ENCODE measurements at places on chromosomes 16 and 17.

GRCh38 chr16:59220011-59220410, 485.9 kb upstream of the GOT2 start:
- no peak for DNase-seq

GRCh38 chr16:81843243-81843582, 64.1 kb downstream of the PLCG2 start:
- DNase-seq = no peak

DNA sequence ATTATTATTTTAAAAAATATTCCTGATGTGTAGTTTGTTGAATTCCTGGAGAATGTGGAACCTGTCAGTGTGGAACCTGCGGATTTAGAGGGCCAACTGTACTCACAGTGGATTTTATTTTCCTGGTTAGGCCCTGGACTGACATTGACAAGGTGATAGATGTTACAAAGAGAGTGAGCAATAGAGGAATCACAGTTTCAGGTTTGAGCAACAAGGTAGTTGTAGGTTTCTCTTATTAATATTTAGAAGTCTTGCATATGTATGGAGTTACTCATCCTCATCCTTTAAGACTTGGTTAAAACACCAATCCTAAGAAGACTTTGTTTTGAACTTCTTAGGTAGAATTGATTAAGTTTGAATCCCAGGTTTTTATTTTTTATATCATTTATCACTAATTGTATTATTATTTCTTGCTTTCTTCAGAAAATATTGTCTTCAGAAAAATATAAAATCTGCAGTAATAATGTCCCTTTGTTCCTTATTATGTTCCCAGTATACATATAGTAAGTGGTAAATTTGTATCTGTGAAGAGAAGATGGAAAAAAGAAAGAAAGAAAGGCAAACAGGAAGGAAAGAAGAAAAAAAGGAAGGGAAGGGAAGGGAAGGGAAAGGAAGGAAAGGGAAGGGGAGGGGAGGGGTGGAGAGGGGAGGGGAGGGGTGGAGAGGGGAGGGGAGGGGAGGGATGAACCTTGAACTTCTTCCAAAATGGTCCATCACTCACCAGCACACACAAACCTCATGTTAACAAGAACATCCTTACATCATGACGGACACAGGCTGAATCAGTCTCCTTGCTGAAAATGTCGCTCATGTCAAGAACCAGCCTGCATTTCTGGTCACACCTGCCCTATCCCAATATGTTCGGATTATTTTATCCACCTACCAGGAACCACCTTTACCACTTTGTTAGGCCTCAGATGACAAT, 867.2 kb downstream of the CDH11 start:
- no peak for DNase-seq

DNA sequence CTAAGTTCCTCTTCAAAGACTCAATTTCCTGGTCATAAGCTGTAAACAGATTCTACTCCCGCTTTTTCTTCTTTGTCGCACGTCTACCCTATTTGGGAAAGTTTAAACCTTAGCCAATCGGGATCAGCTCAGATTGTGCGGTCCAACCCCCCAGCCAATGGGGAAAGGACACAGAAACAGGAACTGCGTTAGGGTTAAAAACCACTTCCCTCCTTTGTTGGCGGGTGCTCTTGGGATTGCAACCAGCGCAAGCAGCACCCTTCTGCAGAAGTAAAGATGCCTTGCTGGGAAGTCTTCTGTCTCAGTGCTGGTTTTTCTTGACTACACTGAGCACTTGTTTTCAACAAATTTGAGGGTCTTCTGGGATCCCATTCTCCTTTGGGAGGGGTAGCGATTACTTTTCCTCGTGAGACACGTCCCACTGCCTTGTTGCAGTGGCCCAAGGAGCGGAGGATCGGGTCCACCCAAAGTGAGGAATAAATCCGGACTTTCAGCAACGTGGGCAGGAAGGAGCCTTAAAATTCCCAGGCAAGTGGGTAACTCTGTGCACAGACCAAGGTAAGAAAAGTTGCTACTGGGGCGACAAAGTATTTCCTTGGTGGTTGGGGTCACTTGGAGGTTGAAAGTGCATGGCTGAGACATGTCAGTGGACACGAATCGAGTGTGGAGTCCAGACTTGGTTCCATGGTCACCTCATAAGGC, 1.0 kb upstream of the YPEL3 start:
- no peak for DNase-seq

- DNase-seq = peak; percentile 60
Measured at GRCh38 chr16:19883296-19883965, 1.2 kb downstream of the GPRC5B start.

DNA sequence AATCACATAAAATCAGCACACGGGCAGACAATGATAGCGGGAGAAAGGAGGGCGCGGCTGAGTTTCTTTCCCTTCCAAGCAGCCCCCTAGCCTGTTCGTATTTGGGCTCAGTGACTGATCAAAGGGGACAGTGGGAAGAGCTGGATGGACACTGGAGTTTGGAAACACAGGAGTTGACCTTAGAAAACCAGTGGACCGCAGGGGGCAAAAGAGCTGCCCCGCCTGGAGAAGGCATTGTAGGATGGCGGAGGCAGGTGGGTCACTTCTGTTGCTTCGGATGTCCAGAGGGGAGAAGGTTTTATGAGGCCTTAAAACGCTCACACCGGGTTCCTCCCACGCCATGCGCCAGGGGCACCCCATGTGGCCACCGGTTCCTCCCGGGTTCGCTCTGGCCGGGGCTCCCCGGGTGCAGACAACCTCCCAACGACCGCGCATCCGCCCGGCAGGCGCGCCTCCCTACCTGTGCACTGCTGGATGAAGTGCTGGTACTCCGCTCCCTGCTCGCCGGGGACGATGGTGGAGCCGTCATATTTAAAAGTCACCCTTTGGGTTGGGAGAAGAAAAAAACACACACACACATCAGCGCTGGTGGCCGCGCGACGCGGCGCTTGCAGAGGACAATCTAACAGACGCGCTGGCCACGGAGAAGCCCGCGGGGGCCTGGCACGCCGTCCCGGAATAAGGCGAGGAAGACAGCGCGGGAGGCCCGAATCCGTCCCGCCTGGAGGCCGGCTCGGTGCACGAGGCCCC, 662 bp downstream of the COTL1 start:
- DNase-seq = peak; percentile 65

DNA sequence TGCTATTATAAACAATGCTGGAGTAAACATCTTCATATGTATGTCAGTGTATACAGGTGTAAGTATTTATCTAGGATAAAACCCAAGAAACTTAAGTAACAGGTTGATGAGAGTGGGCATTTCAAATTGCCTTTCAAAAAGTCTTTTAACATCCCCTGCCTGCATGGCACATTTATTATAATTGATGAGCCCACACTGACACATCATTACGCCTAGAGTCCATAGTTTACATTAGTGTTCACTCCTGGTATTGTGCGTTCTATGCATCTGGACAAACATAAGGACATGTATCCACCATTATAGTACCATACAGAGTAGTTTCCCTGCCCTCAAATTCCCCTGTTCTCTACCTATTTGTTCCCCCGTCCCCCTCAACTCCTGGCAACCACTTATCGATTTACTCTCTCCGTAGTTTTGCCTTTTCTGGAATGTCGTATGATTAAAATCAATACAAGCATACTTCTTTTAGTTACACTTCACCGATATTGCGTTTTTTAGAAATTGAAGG, 53.7 kb downstream of the NACA2 start:
- no peak for DNase-seq

DNA sequence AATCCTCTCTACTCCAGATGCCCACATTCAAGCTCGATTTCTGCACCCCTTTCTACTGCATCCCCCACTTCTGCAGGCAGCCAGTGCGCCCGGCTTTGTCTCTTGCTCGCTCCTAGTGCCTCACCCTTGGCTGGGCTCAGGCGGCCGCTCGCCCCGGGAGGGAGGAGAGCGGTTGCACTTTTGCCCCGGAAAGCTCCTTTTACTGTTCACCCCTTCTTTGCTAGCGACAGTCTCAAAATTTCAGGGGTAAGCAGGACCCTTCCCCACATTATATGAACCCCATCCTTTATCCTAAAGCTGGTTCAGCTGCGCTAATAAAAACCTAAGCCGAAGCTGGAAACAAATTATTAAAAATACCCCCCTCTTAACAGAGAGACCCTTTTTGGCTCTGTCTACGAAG, 1.0 kb downstream of the HOXB5 start:
- DNase-seq = no peak

GRCh38 chr16:27670071-27670810, 120.3 kb downstream of the KATNIP start:
- DNase-seq = no peak

DNA sequence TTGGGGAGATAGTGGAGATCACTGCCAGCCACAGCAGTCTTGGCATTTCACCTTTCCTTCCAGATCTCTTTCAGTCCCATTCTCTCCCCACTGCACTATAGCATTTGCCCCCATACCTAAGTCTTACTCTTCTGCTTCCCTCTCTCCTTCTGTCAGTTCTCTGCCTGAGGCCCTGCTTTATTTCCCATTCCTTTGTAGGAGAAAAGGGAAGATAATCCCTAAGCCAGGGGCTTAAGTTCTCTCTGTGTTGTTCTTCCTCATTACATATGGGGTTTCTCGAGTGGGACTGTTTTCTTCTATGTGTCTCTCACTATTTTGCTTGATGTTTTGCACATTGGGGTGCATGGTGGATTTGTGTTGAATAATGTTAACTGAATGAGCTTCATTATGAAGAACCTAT, 6.4 kb downstream of the KDM6B start:
- DNase-seq = no peak

- DNase-seq = no peak
Measured at GRCh38 chr17:48462946-48463345, 32.9 kb upstream of the SKAP1 start.

- DNase-seq = no peak
Measured at GRCh38 chr16:65041667-65042066, 80.2 kb downstream of the CDH11 start.

- DNase-seq = peak; percentile 86
Measured at GRCh38 chr17:38598536-38598935, 7.2 kb downstream of the SRCIN1 start.

- DNase-seq = no peak
Measured at GRCh38 chr17:1918346-1919162, 88.7 kb downstream of the RPA1 start.

DNA sequence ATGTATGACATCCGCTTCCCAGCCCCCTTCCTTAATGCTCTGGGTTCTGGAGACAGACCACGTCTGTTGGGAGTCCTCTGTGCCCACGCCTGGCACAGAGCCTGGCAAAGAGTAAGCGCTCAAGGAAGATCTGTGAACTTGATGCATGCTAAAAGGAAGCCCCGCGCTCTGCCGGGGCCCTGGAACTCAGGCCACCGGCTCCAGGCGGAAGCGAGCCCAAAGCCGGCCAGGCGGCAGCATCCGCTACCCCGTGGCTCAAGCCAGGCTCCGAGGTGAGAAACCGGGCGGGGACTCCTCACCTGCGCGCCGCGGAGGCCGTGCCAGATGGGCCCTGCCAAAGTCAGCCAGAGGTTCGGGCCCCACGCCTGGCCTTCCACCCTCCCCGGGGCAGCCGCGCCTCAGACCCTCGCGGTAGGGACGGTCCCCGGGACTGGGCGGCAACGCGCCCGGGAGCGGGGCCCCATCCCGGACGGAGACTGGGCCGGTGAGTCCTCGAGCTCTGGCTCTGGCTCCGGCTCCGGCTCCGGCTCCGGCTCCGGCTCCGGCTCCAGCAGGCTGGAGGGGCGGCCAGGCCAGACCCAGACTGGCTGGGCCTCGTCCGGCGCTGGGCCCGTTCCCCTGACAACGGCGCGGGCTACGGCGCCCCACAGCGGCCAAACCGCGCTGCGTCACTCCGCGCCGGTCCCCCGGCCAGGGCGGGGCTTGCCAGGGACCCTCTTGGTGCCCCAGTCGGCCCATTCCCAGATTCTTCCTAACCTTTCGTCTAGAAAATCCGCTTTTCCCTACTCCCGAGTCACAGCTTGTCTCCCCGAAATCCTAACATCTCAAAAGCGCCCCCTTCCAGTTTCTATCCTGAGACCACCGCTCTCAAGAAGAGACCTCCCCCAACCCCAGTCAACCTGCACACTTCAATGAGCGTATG, at the start of gene ZDHHC1:
Gene ZDHHC1, minus strand, starts transcription at position 606 of the 922 bp plus-strand sequence. CDS start 8,702 bp downstream, outside the sequence.
- peak; percentile 96 for DNase-seq

DNA sequence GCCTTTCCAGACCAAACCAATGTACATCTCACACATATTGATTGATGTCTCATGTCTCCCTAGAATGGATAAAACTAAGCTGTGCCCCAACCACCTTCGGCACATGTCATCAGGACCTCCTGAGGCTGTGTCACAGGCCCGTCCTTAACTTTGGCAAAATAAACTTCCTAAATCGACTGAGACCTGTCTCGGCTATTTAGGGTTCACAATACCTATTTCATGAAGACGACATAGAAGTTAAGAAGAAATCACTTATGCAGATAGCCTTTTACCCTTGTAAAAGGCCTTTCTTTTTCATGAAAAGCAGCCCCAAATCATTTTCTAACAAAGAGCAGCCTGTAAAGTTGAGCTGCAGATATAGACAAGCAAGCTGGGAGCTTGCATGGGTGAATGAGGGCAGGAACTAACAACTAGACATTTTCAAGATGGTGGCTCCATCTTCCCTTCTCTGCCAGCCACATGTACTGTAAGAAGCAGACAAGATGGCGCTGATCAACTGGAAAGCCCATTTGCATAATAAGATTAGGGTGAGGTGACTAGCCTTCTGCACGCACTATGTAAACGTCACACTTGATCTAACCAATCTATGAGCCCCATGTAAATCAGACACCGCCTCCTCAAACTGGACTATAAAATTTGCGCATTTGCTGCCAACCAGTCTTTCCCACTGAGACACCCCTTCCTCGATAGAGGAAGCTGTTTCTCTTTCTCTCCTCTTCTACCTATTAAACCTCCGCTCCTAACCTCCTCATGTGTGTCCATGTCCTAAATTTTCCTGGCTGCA, 4.7 kb upstream of the KDM8 start:
- no peak for DNase-seq

- peak; percentile 6 for DNase-seq
Measured at GRCh38 chr16:79509211-79509631, 91.3 kb downstream of the MAF start.

DNA sequence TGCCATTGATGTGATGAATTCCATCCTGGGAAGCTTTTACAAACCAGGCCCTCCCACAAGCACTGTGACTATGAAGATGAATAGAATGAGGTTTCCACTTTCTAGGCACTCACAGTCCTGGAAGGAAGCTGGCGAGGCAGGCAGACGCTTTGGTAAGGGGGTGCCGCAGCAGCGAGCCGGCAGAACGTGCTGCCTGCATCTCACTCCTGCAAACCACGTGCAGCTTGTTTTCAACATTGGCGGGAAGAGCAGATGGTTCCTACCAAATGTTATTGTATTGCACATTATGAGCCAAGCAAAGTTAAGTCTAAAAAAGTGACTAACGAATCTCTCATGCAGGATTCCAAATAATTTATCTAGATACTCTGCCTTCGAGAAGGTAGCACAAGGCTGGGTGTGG, 3.7 kb upstream of the DNAI2 start:
- DNase-seq = no peak

DNA sequence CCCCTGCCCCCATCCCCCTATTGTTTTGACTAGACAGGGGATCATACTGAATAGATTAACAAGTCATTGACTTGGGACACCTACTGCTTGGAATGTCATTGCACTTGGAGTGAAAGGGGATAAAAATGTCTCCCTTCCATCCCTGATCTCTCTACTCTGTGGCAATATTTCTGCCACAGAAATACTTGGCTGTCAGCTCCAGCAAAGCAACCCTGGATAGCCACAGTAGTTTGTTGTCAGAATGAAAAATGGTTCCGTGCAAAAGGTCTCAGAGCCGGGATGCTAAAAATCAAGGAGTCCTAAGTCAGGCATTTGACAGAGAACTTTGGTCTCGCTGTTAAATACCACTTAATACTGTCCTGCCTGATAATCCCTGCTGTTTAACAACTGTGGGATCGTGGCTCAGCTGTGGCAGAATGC, 722.0 kb upstream of the SOX9 start:
- DNase-seq = no peak
